ENCODE measurements at places on chromosomes 5 and 9.

DNA sequence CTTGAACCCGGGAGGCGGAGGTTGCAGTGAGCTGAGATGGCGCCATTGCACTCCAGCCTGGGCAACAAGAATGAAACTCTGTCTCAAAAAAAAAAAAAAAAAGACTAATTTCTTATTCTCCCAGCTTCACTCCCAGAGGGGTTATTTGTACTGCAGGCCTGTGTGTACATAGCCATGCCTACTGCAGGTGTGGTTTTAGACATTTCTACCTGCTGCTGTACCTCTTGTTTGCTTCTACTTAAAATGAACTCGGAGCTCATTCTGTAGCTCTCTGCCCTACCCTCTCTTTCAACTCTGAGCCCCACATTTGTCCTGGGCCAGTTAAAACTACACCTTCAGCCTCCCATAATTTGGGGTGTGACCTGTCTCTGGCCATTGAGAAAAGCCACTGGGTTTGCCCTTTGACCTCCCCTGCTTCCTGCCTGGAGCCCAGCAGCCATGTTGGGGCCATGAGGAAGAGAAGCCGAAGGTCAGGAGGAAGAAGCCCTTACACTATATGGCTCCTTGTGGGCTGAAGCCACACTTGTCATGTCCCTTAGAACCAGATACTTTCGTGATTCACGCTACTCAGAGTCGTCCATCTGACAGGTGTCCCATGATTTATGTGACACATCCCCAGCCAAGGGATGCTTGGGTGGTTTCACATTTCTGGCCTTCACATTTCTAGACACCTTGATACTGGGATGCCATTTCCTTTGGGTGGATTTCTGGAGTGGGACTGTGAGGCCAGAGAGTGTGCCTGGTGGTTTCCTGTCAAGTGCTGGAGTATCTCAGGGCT lies 9.4 kb upstream of the CARD19 start:
- no peak for DNase-seq

DNA sequence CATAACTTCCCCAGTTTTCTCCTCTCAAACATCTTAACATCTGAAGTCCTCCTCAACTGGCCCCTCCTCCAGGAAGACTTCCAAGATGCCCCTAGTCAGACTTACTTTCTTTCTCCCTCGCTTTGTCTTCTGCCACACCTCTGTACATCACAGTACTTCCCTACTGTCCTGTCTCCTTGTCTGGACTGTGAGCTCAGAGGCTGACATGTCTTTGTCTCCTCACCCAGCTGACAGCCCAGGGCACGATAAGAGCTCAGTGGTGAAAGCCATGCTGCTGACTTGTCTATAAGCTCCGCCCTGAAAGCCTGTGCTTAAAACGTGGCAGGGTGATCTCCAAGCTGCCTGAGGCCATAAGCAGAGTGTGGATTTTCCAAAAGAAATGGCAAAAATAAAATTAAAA lies 33.0 kb upstream of the SLC25A51 start:
- peak; percentile 76 for DNase-seq

GRCh38 chr5:2157372-2157771 lies 274.6 kb upstream of the IRX4 start:
- no peak for DNase-seq

GRCh38 chr9:124800306-124801259 lies 23.6 kb downstream of the OLFML2A start:
- no peak for DNase-seq

GRCh38 chr5:120767178-120767820 lies 303.2 kb downstream of the PRR16 start:
- no peak for DNase-seq

- DNase-seq, result no peak
These were observed 18.4 kb downstream of the FNBP1 start for GRCh38 chr9:130024597-130024994.

DNA sequence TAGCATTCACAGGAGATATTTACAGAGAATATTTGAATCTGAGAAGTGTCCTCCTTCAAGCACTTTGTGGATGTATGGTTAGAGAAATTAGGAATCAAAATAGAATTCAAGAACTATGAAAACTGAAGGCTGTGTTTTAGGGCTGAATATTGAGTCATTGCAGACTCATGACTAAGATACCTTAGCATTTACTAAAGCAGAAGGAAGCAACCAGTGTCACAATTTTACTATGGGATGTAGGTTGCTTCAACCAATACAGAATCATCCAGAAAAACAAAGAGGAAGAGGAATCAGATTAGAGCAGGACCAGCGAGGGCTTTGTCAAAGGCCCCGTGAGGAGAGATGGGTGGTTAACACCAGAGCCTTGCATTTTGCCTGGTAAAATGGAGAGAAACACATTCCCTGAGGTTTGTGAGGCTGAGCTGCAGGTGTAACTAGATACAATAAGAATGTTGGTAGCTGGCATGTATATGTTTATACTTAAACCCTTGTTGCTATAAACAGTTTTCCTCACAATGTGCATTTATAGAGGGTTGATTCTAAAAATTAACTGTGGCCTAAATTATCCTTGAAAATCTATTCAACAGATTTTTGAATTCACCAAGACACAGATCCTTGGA lies 518.1 kb downstream of the AGTPBP1 start:
- no peak for DNase-seq

DNA sequence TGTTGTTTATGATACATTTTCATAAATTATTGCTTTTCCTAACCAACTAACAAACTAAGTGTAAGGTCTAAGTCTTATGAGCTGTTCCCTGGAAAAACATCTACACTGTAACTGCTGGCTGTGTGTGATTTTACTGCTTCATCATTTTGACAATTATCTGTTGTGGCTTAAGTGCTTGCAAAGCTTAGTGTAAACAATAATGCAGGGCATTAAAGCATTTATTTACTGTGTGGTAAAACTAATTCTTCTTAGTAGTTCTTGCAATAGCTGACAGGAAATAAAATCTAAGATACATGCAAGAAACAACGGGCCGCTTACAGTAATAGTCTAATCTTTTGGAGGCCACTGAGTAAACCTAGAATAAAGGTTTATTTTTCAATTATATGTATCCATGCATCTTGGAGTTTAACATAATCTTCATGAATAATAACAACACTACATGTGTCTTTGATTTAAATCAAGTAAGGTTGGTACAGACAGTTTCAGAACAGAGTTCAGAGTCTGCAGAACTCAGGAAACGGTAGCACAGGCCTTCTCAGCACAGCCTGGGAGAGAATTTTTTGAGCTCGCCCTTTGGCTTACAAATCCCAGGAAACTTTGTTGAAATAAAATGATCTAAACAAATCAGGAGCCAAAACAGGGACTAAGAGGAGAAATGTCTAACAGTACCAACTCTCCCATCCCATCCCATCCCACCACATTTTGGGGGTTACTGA lies 473.1 kb downstream of the NR2F1-AS1 start:
- no peak for DNase-seq

DNA sequence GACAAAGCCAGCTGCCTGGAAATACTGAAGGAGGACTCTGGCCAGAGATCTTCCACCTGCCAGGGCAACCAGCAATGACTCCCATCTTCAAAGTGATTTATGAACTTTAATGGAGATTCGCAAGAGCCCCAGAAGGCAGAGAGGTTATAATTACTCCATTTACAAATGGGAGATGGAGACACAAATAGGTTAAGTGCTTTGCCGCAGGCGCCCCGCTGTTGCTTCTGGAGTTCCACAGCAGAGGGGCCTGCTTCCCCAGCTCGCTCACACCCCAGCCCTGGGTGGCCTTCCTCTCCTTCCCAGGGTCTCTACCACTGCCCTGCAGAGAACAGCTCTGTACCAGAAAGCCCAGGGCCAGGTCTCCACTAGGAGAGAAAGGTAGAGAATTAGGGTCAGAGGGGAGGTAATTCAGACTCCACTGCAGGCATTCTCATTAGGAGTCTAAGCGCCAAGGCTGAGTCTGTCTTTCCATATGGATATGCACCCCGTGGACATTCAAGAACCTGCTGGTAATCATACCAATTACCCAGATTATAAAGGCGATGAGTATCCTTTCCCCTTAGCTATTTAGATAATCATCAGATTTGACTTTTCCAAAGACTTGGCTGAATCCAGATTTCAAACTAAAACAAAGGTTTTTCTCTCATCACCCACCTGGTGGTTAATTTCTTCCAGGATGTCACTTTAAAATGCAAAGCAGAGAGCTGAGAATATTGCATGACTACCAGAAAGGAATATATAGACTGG lies 157.6 kb upstream of the TUT7 start:
- peak; percentile 83 for DNase-seq

DNA sequence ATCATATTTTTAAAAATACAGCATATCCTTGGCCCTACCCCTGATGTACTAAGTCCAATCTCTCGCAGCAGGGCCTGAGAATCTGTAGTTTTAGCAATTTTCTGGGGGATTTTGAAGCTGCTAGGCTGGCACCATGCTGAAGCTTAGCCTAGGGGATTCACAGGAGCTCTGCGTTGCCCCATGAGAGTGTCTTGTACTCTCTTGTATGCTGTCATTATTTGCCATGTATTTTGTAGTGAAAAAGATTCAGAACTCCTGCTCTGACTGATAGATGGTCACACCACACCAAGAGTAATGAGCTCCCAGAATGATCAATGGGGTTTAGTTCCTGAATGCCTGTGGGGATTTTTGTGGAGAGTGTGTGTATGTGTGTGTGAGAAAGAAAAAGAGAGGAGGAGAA lies 20.7 kb upstream of the TRMT10B start:
- DNase-seq, result no peak

DNA sequence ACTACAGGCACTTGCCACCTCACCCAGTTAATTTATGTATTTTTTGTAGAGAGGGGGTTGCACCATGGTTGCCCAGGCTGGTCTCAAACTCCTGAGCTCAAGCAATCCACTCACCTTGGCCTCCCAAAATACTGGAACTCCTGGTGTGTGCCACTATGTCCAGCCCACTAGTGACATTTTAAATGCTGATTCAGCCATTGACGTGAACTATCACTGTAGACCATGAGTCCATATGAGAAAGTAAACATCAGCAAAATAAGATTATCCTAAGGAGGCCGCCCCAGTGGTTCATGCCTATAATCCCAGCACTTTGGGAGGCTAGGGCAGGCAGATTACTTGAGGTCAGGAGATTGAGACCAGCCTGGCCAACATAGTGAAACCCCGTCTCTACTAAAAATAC lies 488.1 kb upstream of the EDIL3 start:
- DNase-seq, result no peak

- DNase-seq, result no peak
These were observed 25.2 kb downstream of the MAP3K1 start for GRCh38 chr5:56840597-56840996.
